Central memory CD4-positive, alpha-beta T cell (primary cell): ENCODE measurements at places on chromosomes 11 and 22.
A peak's percentile ranks its signal among the peaks of the same experiment; 100 is the strongest.

- DNase-seq: no peak
Observed at GRCh38 chr11:398826-399225, 4.8 kb downstream of the PKP3 start.

DNA sequence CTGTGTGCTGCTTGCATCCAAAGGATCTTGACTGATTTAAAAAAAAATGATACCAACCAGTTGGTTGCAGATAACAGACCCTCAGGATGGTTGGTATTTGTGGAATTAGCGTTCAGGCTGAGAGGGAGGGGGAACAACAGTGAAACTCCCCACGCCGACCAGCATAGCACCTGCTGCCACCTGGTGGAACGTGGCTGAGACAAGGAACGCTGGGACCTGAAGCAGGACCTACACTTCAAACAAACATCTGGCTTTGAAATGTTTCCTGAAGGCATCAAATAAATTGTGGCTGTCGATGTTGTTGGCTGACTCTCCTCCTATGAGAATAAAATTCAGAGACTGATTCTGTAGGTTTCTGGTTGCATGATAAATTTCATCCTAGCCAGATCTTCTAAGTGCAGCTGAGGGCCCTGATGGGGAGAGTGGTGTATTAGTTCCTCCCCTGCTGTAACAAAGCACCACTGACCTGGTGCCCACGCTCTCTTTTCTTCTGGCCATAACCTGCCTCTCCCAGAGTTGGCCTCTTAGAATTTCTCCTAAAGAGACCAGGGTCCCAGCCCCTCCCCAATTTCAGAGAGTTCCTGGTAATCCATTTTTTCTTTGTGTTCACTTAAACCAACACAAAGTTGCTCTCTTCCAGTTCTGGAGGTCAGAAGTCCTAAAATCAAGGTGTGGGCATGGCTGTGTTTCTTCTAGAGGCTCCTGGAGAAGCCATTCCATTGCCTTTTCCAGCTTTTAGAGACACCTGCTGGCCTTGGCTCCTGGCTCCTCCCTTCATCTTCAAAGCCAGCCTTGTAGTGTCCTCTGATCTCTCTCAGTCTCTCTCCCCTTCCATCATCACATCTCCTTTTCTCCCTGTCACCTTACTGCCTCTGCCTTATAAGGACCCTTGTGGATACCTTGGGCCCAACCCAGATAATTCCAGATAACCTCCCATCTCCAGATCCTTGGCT is 17.3 kb downstream of the APOL2 start:
- DNase-seq: peak; percentile 22

DNA sequence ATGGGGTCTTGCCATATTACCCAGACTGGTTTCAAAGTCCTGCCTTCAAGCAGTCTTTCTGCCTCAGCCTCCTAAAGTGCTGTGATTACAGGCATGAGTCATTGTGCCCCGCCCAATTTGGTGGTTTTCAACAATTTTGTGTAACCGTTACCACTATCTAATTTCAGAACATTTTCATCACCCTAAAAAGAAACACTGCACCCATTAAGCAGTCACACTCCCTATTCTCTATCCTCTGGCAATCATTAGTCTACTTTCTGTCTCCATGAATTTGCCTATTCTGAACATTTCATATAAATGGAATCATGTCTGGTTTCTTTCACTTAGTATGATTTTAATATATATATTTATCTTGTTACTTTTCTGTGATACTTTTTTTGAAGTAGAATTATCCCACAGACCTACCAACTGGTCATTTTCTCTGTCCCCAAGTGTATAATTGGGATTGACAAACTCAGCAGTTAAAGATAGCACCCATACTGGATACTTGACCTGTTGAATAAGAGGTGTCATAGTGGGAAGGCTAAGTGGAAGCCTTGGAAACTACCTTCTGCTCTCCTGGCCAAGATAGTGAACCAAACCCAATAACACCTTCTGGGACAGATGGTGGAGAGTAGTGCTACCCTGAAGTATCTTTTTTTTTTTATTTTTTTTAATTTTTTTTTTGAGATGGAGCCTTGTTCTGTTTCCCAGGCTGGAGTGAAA is 64.8 kb downstream of the STIM1 start:
- peak; percentile 41 for DNase-seq

- no peak for DNase-seq
Observed at GRCh38 chr11:129705933-129706332, 109.7 kb upstream of the TMEM45B start.

GRCh38 chr22:26592421-26592891 is 2.5 kb upstream of the TPST2 start:
- peak; percentile 61 for DNase-seq

GRCh38 chr11:86365546-86365945 is 9.1 kb upstream of the CCDC81 start:
- DNase-seq: no peak

DNA sequence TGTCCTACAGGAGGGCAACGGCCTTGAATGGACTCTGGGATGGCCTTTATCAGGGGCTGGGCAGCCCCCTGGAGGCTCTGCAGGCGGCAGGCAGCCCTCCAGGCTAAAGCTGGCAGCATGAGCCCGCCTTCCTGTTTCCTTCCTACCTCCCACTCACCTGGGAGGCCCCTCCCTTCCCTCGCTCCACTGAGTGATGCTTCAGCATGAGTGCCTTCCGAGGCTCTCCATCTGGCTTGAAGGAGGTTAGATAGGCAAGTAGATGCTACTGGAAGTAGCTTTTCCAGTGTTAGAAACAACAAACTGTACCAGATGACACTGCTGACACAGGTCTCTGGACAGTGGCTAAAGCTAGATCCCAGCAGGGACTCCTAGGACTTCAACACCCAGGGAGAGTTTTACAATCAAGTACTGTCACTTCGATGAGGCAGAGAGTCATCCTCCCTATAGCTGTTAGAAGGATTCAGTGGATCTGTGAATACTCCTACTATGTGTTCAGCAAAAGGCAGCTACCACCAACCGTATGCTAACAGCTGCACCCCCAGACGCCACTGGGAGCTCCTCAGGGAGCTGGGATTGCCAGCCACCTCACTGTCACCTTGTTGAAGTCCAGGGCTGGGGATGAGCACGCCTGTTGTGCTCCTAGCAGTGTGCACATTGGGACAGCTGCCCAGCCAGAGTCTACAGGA is 4.1 kb upstream of the SLC25A1 start:
- DNase-seq: no peak

GRCh38 chr11:95680169-95680929 is 109.2 kb downstream of the FAM76B start:
- no peak for DNase-seq

- DNase-seq: peak; percentile 47
Observed at GRCh38 chr11:65180877-65181568, 705 bp upstream of the CAPN1 start.

- DNase-seq: no peak
Observed at GRCh38 chr11:65973439-65974110, 12.0 kb downstream of the SART1 start.

DNA sequence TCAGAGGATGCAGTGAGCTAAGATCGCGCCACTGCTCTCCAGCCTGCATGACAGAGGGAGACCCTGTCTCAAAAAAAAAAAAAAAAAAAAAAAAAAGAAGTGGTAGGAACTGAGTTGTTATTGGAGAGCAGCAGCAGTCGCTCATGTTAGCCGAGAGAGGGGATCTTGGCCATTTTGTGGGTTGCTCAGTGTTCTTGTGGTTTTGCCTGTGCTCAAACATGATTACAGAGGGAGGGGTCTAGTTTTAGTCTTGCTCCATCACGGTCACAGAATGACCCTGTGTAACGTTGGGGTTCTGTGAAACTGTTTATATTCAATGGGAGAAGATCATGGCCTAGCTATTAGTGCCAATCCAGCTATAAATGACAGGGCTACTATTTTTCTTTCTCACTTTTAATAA is 1.9 kb downstream of the DPAGT1 start:
- DNase-seq: no peak

- no peak for DNase-seq
Observed at GRCh38 chr11:36268337-36268985, 20.8 kb downstream of the COMMD9 start.

- no peak for DNase-seq
Observed at GRCh38 chr11:1922481-1923081, 3.1 kb downstream of the TNNT3 start.

GRCh38 chr11:60900673-60901404 is 5.5 kb downstream of the PRPF19 start:
- no peak for DNase-seq
